Upper lobe of left lung (tissue), 6 donors: ENCODE measurements at places on chromosomes 11 and 22.

DNA sequence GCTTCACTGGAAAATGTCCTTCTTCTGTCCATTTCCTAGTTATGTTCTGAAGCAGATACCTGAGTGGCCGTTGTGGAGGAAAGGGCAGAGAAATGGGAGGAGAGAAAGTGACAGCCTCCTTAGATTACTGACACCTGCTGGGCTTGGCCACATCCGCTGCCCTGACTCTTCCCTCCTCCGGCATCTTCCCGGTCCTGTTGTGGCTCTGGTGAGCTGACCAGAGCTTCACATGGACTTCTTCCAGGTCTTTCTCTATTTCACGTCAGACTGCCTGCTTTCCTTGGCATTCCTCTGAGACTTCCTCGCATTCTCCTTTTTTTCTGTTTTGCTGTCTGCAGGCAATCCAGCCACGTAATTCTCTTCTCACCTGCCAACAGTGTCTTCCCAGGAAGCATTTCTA lies 138.7 kb upstream of the E2F8 start:
- H3K27ac ChIP-seq = no peak overlapping the region
- no peak overlapping the region for H3K4me3 ChIP-seq
- no peaks in the 10 kb centered on the region for H3K4me1 ChIP-seq

- H3K27ac ChIP-seq = no peak overlapping the region
- no peaks in the 10 kb centered on the region for H3K36me3 ChIP-seq
- H3K4me1 ChIP-seq = no peaks in the 10 kb centered on the region
- H3K4me3 ChIP-seq = no peak overlapping the region
- no peak for DNase-seq
Observed at GRCh38 chr11:31408201-31408600, 38.5 kb downstream of the DNAJC24 start.

GRCh38 chr11:31262761-31263160 lies 106.8 kb downstream of the DCDC1 start:
- H3K27ac ChIP-seq = no peak overlapping the region
- no peaks in the 10 kb centered on the region for H3K27me3 ChIP-seq
- no peak for DNase-seq
- no peaks in the 10 kb centered on the region for H3K4me1 ChIP-seq
- no peak overlapping the region for H3K4me3 ChIP-seq
- H3K36me3 ChIP-seq = no peaks in the 10 kb centered on the region

GRCh38 chr22:44288913-44289312 lies 23.8 kb downstream of the SHISAL1 start:
- H3K27me3 ChIP-seq = no peaks in the 10 kb centered on the region
- H3K4me1 ChIP-seq = no peaks in the 10 kb centered on the region
- DNase-seq = no peak
- H3K27ac ChIP-seq = no peak overlapping the region

GRCh38 chr11:47109727-47110246 lies 66.9 kb downstream of the ARFGAP2 start:
- no peaks in the 10 kb centered on the region for H3K27me3 ChIP-seq
- no peak overlapping the region for H3K27ac ChIP-seq
- DNase-seq = no peak
- peaks cover 5% of the 10 kb centered on the region for H3K4me1 ChIP-seq
- H3K36me3 ChIP-seq = no peaks in the 10 kb centered on the region
